SHP77 (cell line): ENCODE measurements at places on chromosomes 4 and X.

- peak; percentile 7 for DNase-seq
Measured at GRCh38 chrX:114611018-114611619, 27.2 kb downstream of the HTR2C start.

DNA sequence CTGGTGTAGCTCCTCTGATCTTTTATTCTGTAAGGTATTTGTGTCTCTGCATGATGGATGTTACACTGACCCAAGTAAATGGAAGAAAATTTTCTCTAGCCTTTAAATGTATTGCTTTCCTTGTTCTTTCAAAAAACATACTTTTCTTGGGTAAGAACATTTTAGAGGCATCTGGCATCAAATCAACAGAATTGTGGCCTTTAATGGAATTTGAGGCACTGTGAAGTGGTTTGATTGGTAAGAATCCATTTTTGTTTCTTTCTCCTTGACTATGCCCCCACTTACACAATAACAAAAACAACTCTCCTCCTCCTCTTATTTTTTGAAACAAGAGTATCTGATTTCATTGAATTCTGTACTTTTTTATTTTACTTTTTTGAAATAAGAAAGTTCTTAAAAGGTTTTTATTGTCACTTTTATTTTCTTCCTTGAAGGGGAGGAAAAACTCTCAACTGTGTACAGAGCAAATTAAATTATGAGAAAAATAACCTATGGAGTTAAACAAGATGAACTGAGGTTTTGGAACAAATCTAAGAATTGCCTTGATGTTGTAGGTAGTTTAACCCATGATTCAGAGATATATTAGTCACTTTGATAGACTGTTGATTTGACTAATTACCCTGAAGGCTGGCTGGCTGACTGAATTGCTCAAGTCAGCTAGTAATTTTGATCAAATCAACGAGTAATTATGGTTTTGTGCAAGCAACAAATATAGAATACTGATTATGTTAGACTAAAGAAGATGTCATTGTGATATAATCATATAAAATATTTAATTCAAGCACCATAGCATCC is 146.4 kb downstream of the FHIP1A start:
- DNase-seq = no peak

GRCh38 chrX:70042399-70043371 is 7.1 kb downstream of the AWAT2 start:
- DNase-seq = no peak

DNA sequence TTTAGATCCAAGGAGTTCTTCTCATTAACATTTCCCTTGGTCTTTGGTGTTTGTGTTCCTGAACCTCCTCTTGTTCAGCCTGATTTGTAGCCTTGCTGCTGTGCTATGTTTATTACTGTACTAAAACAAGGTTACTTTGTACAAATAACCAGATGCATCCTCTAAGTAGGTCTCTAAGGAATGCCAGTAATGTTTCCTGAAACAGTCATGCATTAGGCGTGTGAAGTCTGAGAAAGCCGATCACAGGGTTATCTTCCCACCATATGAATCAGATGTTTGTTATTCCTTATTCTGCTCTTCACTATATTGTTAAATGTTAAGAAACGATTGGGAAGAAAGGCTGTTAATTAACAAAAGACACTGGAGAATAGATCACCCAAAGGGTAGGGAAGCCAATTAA is 66.9 kb downstream of the GALNTL6 start:
- DNase-seq = no peak

- no peak for DNase-seq
Measured at GRCh38 chr4:65669111-65670019, 924 bp downstream of the EPHA5 start.

DNA sequence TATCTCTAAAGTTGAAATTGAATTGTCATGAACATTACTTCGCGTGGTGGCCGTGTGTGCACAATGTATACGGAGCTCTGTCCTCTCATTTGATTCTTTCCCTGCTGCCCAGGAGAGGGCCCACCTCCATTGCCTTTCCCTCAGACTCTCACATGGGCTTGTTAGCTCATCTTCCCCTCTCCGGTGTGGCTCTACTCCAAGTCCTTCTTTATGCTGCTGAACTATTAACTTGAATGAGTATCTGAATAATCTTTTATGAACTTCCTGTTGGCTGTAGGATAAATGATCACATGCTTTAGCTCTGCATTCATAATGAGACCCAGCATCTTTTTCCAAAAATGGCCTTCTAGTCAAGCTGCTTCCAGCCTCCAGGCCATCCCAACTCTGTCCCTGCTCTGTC is 68.8 kb upstream of the CLNK start:
- no peak for DNase-seq

DNA sequence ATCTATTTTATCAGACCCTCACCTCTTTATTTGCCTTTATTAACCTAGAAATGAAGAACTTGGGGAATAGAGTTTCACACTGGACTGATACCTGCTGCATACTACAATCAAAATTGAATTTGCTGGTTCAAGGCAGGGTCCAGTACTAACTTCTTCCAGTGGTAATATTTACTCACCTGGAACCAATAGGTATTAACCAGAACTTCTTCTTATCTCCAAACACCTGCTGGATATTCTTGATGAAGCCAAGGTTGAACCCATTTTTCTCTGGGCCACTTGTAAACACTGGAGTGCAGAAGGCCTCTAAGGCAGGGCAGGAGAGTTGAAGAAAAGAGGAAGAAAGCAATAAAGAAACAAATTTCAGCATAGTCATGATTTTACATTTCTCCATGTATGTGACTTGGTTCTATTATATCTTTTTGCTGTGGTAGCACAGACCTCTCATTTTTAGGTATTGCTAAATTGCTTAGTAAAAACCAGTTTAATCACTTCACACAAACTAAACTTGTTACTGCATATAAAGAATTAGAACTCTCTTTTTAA is 101.1 kb downstream of the ZDHHC15 start:
- no peak for DNase-seq

GRCh38 chr4:827209-828081 is 1.5 kb upstream of the CPLX1 start:
- DNase-seq = no peak

DNA sequence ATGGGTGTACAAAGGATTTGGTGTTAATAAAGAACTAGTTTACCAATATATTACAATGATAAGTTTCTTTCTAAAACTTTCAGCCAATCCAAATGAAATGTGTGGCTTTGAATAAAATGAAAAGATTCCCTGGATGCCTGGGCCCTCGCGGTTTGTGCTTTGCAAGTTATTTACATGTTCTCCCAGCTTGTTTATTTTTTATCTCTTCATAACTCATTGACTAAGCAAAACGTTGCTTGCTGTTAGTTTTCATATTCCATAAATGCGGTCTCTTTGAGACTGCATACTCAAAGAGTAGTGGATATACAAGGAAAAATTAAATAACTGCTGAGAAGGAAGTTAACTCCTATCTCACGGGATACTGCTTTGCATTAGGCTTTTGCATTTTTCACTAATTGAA is 26.0 kb downstream of the FHDC1 start:
- no peak for DNase-seq

- DNase-seq = no peak
Measured at GRCh38 chr4:185404031-185404430, 7.4 kb downstream of the ANKRD37 start.

- no peak for DNase-seq
Measured at GRCh38 chrX:110804446-110804845, 8.8 kb upstream of the CHRDL1 start.

DNA sequence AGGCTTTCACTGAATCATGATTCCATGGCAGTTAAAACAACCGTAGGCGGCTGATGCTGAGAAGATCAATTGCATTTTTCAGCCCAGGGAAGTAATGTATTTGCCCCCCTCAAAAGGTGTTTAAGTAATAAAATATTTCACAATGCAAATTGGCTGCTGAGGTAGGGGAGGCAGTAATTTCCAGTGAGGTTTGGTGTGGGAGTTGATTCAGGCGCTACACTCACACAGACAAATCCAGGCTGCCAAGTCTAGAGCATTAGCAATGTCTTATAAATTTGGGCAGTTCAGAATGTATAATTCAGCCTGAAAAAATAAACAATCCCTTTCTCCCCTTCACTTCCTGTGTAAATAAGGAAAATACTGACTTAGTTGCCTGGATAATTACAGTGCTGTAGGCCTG is 461.7 kb downstream of the IDS start:
- DNase-seq = no peak

- DNase-seq = no peak
Measured at GRCh38 chr4:172245516-172245915, 432.3 kb downstream of the GALNTL6 start.

DNA sequence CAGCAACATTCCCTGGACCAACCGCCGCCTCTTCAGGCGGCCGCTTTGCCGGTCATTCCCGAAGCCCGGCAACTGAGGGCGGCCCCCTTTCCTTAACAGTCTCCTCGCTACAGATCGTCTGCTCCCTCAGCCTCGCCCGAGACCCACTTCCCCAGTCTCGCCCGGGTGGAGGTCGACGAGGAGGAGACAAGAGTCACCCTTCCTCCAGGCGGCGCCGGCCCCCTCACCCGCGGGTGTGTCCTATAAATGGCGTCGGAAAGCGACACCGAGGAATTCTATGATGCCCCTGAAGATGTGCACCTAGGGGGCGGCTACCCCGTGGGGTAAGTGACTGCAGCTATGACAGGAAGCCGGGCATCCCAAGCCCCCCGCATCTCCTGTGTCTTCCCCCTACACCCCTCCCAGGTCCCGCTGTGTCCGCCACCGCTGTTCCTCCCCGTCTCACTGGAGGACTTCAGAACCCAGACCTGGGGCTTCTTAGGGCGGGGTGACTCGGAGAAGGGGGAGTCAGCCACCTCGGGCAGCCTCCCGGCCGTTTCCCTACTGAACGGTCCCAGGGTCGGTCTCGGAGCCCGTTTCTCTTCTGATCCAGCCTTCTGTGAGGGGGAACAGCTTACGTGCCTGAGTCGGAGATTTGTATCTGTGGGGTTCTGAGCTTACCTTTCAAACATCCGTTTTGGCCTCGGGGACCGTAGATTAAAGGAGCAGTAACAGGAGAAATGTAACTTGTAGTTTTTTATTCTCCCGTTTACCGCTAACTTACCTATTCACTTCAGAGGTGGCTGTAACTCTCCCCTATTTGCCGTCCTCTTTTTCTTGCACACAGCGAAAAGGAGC is 570 bp downstream of the WDR44 start:
- peak; percentile 17 for DNase-seq

DNA sequence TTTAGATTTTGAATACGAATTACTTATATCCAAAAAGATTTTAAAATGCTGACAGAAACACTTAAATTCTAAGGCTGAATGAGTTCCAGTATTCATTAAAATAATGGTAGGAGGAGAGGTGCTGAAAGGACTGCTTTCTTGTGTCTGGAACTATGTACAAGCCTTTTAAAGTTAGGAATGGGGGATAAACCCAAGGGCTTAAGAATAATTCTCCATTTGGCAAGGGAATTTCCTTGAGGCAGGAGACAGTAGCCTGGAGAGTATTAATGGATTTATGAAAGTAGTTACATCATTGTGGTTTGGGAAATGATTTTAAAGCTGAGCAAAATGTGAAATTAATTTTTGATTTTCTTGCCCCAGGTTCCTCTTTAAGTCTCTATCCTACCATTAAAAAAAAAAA is 266.5 kb upstream of the KCNIP4 start:
- DNase-seq = no peak

DNA sequence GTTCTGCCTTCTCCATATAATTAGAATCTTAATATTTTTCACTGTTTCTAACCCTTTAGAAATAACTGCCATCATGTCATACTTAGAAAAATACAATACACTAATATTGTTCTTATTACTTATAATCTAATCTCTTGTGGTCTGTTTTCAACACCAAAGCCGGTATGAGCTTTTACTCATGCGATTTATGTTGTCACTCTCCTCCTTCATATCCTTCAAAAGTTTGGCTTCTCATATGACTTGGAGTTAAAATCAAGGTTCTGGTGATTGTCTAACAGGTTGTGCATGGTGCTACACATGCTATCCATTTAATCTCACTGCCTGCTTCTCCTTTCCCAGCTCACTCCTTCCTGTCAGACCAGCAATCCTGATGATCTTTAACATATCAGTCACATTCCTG is 1392.9 kb downstream of the ARAP2 start:
- DNase-seq = no peak

- DNase-seq = no peak
Measured at GRCh38 chrX:24014388-24015018, 12.5 kb downstream of the KLHL15 start.

DNA sequence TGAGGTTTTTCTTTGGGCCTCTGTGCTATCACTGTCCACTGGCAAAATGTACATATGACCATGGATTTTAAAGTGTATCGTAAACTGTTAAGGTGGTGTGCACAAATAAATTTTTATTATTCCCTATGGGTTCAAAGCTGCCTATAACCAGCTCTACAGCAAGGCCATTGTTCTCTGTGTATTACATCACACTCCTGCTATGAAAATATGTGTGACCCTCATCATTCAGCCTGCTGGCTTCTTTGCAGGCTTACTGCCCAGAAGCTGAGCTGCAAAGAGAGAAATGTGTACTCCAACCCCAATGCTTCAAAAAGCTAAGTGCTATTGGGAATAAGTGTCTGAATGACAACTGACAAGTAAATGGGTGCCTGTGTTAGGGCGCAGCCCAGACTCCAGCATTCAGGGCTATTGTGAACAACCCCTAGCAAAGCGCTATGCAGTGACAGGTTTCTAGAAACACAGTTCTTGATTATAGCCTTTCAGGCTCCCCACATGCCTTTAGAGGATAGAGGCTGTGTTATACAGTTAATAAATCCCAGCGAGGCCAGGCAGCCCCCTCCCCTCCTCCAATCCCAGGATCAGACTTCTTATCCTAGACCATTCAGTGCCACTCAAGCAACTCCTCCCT is 220.4 kb upstream of the RADX start:
- DNase-seq = no peak

DNA sequence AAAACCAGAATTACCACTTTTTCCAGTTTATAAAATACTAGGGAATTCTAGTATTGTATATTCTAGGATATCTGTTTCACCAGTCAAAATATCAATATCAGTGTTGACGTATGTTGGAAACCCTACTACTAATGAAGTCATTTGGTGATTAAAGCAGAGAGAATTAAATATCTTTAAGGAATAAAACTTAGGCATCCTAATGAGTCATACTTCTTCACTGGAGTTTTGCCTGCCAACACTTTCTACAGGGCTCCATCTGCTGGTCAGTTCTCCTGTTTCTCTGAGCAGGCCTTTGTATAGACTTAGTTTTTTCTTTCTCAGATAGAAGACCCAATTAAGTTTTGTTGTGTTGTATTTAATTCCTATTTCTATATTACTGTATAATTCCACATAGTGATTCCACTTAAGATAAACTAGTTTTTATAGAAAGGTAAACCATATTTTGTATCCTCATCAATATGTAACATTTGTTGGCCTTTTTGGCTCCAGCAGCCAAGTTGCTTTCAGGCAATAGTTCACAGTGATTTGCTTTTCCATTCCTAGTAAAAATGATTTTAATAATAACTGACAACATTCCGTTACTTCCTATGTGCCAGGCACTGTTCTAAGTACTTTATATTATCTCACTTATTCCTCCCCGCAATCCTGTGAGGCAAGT is 3.5 kb downstream of the AP1AR start:
- DNase-seq = peak; percentile 30

GRCh38 chrX:47091149-47091775 is 13.0 kb downstream of the RGN start:
- DNase-seq = no peak

- no peak for DNase-seq
Measured at GRCh38 chrX:70049925-70050324, at the start of gene AWAT2. TSS of gene AWAT2 (minus strand) at chrX:70049938. CDS start at chrX:70049932, 6 bp downstream.
